ENCODE measurements at places on chromosomes 7 and 10.

DNA sequence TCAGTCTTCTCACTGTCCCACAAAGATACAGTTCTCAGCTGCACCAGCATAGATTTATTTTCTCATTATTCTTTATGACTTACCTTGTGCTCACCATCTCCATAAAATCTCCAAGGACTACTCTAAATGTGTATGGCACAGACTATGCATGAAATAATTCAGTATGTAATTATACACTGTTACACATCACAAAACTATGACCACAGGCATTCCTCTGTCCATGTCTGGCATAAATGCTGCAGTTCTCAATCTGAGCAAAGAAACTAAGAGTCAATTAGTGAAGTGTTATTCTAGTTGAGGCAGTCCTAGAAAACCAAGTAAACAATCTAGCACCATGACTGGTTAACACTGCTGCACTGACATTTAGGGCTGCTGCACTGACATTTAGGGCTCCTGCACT lies 2.7 kb downstream of the CYCS start:
- no peak for DNase-seq

DNA sequence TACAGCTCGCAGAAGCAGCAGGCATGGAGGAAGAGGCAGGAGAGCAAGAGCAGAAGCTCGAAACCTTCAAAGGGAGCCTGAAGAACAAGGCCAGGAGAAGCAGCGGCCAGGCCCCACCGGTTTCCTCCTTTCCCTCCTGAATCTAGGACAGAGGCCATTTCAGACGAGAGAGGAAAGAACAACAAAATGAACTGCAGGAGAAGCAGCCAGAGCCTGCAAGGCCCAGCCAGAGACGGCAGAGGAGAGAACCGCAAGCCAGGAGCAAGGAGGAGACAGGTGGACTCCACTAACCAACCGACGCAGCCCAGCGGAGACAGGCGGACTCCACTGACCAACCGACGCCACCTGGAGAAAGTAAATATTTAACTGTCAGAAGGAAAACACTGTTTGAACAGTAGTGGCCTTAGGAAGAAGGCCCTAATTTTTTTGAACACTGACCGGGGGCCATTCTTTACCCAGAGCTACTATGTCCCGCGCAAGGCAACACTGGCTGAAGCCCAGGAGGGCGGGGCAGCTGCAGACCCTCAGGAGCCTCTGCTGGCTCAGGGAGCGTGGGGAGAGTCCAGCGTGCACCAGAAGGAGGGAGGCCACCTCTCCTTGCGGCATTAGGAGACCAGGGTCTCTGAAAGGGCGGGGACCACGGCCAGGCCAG lies 559.2 kb downstream of the PTPRN2 start:
- DNase-seq = no peak

DNA sequence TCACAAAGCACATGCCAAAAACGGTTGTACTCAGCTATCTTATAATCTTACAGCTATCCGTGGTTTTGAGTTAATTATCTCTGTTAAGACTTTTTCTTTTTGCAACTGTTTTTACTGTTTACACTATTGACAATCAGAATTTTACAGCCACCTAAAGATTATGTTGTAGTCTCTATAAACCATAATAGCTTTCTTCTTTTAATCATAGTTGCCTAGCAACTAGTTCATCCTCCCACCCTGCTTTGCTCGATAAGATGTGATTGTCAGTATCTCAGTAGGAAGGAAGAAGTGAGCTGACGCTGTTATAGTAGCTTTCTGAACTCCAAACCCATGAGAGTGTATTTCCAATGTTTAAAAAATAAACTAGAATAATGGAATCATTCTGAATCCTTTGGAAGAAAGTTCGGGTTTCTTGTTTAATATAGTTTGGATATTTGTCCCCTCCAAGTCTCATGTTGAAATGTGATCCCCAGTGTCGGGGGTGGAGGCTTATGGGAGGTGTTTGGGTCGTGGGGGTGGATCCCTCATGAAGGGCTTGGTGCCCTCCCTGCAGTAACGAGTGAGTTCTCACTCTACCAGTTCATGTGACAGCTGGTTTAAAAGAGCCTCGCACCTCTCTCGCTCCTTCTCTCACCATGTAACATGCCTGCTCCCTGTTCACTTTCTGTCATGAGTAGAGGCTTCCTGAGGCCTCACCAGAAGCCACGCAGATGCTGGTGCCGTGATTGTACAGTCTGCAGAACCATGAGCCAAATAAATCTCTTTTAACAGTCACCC lies 68.1 kb downstream of the SVOPL start:
- DNase-seq = no peak

DNA sequence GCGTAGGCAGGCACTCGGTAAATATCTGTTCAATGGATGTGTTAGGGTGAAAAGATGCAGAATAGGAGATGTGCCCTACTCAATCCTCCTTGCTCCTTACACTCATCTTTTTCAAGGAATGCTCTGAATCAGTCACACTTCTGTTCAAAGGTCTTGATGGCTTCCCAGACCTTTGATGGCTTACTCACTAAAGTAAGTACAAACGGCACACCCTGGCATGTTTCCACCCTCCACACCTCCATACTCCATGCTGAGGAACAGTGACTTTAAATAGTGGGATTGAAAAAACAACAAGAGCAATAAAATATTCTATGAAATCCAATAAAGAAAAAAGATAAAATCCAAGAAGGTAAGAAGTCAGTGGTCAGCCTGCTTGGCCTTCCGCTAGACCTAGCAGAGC lies 569.2 kb downstream of the SORCS1 start:
- DNase-seq = no peak
